ENCODE measurements at places on chromosomes 3 and 15.
A peak's percentile ranks its signal among the peaks of the same experiment; 100 is the strongest.

DNA sequence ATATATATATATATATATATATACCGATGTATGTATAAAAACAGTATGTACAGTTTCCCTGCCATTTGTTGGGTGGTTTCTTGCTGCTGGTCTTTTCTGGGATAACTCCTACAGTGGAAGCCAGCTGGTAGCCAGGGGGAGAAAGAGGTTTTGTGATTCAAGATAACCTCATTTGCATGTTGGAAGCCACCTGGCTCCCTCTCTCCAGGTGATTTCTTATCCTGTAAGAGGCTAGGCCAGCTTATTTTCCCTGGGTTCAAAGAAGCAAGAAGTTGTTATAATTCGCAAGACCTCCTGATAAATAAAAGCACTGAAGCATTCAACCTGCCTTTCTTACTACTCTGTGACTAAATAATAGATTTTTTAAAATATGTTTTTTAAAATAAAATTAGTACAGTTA, 443.3 kb downstream of the VGLL3 start:
- no peak for DNase-seq

- DNase-seq = no peak
These were observed 96.6 kb upstream of the CHD2 start for GRCh38 chr15:92803536-92803851.

- peak; percentile 17 for DNase-seq
These were observed 125.4 kb downstream of the TP63 start for GRCh38 chr3:189756582-189757078.

DNA sequence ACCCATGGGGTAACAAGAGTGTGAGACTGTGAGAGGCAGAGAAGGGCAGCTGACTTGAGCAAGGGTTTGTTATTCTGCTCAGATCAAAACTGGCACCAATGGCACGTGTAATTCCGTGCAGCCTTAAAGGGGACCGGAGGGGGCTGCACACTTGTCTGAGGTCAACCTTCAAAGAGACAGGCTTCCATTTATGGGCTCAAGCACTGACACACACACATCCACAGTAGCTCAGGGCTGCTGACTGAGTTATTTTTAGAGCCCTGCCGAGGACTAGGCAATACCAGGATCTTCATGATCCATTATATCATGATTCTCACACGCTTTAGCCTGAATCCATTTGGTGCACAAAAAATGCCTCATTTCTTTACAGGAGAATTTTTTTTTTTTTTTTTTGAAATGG, 20.6 kb upstream of the SPTBN5 start:
- DNase-seq = no peak

GRCh38 chr3:160125258-160125657, 100.0 kb upstream of the C3orf80 start:
- no peak for DNase-seq

GRCh38 chr15:52540374-52541012, 11.8 kb upstream of the MYO5A start:
- no peak for DNase-seq

GRCh38 chr15:86863226-86863915, 783.7 kb downstream of the AGBL1 start:
- DNase-seq = no peak

DNA sequence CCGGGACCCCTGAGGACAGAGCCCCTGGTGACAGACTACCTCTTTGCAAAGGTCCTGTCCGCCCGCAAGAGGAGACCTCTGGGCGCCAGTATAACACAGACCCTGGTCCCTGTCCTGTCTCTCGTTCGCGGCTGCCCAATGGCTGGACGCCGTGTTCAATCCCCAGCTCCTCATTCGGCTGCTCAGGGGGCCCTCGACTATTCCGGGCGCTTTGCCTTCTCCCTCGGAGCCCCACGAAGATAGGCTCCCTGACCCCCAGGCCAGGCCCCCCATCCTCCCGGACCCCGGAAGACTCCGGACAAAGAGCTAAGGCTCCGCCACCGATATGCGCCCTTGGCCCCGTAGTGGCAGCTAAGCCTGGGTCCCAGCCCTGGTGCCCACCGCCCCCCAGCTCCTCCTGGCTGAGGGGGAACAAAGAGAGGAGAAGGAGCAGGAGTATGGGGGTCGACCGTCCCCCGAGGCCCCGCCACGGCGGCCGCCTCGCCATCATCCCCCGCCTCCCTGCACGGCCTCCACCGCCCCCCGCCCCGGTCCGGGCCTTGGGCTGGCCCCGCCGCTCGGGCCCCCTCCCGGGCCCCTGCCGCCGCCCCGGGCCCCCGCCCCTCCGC, 437 bp downstream of the CELSR3 start:
- no peak for DNase-seq

DNA sequence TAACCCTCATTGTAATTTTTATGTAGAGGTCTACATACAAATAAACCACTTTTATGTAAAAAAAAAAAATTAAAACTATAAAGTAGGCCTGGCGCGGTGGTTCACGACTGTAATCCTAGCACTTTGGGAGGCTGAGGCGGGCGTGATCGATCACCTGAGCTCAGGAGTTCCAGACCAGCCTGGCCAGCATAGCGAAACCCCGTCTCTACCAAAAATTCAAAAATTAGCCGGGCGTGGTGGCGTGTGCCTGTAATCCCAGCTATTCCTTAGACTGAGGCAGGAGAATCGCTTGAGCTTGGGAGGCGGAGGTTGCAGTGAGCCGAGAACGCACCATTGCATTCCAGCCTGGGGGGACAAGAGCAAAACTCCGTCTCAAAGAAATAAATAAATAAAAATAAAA, 766 bp upstream of the SLC12A6 start:
- DNase-seq = no peak

GRCh38 chr3:174873832-174874657, 14.9 kb downstream of the NAALADL2 start:
- no peak for DNase-seq

DNA sequence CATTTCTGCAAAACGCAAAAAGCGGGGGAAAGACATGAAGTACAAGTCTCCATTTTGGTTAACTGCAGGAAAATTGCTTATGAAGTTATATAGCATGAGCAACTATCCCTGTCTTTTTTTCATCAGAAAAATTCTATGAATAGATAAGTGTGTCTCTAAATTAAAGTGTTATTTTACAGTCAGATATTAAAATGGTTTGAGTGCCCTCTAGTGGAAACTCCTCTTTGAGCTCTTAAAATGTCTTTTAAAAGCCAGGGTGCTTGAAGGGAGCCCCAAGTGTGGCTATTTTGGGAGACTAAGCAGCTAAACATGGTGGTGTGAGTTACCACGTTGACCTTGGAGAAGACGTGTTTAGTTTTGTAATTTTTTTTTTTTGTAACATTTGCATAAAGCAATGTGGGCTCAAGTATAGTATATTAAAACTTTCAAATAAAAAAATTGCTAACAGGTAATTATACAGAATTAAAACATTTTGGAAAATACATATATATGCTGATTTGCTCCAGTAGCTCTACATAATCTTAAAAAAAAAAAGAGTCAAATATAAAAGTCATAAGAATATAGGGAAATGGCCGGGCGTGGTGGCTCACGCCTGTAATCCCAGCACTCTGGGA, 77.2 kb downstream of the PPP2R3A start:
- DNase-seq = peak; percentile 15

DNA sequence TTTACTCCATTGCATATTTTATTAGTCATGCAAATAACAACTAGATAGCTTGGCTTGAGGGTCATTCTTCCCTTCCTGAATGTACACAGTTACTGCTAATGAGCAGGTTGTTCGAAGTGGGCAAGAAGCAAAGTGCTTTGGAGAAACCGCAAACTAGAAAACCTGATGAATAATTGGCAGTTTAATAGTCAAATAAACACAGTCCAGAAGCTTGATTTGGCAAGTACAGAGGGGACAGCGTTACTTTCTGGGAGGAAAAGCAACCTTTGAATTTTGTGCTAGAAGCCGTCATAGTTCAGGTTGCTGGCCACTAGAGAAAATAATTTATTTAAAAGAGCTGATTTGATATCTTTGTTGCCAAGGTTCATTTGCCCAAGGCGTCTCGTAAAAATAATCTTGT, 94.9 kb downstream of the MFSD1 start:
- no peak for DNase-seq

GRCh38 chr3:190825386-190826016, 37.0 kb downstream of the GMNC start:
- DNase-seq = no peak

DNA sequence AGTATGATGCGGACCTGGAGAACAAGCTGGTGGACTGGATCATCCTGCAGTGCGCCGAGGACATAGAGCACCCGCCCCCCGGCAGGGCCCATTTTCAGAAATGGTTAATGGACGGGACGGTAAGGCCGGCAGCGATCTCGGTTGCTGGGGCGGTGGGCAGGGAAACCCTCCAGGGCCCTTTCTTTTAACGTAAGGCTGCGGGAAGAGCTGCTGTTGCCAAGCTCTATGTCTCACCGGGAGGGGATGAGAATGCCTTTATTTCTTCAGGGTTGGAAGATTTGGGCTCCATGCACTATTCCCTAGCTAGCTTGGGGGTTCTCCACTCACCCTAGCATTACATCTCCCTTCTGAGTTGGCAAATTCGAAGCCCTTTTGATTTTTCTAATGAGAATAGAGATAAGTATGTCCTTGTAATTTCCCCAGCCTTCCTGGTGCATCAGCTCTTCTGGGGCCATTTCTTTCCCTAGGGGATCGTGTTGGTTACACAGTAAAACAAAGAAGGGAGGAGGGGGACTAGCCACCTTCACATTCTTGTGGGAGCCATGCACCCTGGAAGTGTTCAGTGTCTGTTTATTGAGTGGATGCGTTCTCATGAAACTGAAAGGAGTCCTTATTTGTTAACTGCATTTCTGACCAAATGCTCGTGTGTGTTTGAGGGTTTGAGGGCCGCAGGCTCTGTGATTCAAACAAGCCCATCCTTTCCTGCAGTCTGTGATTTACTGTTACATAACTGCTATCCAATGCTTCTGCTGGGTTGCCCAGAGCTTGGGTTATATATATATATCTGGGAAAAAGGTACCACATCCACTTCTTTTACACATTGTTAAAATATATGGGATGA, 982 bp downstream of the TAGLN3 start:
- DNase-seq = no peak

DNA sequence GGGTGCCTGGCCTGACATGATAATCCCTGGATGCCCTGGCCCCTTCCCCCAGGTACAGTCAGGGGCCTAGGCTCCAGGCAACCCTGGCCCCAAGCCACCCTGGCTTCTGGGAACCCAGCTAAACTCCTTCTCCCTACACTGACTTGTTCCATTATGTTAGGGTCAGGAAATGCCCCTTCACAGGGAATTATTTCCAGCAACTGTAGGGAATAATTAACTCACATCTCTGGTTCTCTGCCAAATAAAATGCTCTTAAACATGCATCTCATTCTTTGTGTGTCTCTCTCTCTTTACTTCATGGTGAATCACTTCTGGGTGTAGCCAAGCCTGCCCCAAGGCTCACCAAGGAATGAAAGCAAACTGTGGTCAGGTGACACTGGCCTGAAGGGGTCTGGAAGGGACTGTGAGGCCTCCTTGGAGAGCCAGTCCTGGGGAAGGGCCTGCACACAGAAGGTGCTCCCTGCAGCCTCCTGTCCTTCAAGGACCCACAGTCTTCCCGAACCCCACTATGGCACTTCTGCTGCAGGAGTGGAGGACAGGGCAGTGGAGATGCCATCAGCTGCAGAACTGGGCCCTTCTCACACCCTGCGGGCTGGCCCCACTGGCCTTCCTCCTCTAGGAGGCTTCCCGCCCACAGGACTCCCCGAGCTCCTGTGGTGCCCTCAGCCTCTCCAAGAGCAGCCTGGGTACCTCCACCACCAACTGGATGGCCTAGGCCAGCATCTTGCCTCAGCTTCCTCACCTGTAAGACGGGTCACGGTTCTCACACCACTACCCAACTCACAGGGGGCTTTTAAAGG, 17.6 kb downstream of the TKT start:
- DNase-seq = no peak

- no peak for DNase-seq
These were observed 54.7 kb upstream of the USP3 start for GRCh38 chr15:63449731-63450130.

DNA sequence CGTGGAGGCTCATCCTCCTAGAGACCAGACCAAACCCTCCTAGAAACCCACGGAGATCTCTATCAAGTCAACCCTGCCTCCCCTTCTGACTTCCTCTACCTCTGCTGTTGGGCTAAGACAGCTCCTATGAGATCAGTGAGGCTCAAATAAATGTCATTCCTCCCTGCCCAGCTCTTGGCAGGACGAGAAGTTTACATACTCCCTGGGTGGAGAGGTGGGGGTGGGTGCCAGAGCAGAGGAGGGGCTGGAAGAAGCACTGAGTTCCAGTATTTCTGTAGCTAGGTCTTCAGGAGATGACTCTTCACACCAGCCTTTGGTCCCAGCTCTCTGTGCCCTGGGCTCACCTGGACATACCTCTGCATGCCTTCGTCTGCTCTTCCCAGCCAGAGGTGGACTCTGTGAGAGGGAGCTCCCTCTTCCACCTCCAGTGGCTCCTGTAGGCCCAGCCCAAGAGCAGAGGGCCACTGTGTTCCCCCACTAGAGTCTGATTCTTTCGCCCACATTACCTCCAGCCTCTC, 42.4 kb upstream of the TLE3 start:
- no peak for DNase-seq

- DNase-seq = no peak
These were observed 82.1 kb upstream of the ONECUT1 start for GRCh38 chr15:52872036-52872818.

GRCh38 chr3:100128565-100128964, 14.3 kb upstream of the FILIP1L start:
- no peak for DNase-seq

- no peak for DNase-seq
These were observed 72.3 kb downstream of the DAPK2 start for GRCh38 chr15:63974021-63974420.

GRCh38 chr15:98668566-98669308, 20.4 kb downstream of the IGF1R start:
- no peak for DNase-seq

DNA sequence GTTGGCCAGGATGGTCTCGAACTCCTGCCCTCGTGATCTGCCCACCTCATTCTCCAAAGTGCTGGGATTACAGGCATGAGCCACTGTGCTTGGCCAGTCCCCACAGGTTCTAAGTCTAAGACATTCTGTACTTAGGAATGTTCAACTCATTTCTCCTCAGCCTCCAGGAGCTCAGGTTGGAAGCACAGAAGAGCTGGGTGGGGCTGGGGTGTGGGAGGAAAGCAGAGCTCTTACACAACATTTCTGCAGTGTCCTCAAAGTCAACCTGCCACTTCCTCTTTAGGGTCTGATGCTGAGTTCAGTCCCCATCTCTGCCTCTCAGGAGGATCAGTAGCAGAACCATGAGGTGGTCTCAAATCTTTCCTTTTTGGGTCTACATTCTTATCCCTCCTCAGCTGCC, 75.5 kb downstream of the MRPL46 start:
- DNase-seq = no peak

GRCh38 chr3:128098234-128098633, 25.4 kb downstream of the RUVBL1 start:
- no peak for DNase-seq

DNA sequence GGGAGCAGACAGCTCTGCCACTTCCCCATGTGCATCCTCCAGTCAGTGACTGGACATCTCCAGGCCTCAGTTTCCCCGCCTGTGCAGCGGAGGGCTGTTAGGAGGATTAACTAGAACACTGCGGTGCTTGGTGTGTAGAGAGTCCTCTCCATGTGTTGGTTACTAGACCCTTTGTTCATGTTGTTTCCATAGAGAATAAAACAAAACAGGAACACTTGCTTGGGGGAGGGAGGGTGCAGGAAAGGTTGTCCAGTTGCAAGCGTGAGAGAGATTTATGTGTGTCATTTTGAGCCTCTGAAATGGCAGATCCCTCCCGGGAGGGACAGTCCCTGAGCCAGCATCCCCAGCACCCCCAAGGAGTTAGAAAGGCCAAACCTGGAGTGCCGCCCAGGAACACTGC, 184.0 kb upstream of the LYSMD4 start:
- no peak for DNase-seq

GRCh38 chr15:71118881-71119632, 3.8 kb downstream of the THSD4 start:
- no peak for DNase-seq
